ENCODE measurements at places on chromosomes 12 and 14.

- no peak for DNase-seq
These were observed 233.4 kb downstream of the MSRB3 start for GRCh38 chr12:65511912-65512311.

DNA sequence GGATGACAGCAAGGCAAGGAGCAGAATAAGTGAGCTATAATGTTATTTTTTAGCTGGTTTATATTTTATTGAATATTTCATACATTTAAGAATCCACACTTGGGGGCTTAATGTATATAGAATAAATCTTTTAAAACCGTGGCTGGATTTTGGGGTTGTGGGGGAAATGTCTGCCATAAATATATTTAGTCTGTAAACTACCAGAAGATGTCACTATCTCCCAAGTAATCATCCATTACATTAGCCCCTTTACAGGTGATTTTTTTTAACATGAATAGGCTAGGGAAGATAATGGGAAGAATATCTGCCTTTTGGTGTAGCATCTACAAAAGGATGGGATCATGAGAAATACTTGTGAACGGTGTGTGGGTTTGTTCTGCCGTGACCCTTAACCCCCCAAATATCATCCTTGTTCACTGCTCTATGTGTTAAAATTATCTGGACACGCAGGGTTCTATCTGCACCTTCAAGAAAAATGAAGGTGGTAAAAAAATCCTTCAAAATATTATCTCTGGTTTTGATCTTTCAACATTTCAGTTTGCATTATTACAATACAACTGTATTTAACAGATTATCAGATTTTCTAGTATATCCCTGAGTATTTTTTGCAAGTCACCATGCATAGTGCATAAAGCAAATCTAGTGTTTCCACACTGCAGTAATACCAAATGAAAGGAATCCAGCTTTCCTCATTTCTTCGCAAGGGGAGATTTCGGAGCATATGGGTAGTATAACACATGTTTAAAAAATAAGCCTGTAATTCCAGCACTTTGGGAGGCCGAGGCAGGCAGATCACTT, 8.0 kb upstream of the SLC17A8 start:
- no peak for DNase-seq

GRCh38 chr12:117036046-117036445, 63.2 kb downstream of the TESC start:
- DNase-seq, result no peak

- no peak for DNase-seq
These were observed 44.3 kb upstream of the TRIM9 start for GRCh38 chr14:51139121-51139681.

GRCh38 chr14:93368996-93369712, 22.2 kb downstream of the COX8C start:
- DNase-seq, result no peak

GRCh38 chr12:127214186-127214585, 1052.8 kb upstream of the TMEM132C start:
- DNase-seq, result no peak

DNA sequence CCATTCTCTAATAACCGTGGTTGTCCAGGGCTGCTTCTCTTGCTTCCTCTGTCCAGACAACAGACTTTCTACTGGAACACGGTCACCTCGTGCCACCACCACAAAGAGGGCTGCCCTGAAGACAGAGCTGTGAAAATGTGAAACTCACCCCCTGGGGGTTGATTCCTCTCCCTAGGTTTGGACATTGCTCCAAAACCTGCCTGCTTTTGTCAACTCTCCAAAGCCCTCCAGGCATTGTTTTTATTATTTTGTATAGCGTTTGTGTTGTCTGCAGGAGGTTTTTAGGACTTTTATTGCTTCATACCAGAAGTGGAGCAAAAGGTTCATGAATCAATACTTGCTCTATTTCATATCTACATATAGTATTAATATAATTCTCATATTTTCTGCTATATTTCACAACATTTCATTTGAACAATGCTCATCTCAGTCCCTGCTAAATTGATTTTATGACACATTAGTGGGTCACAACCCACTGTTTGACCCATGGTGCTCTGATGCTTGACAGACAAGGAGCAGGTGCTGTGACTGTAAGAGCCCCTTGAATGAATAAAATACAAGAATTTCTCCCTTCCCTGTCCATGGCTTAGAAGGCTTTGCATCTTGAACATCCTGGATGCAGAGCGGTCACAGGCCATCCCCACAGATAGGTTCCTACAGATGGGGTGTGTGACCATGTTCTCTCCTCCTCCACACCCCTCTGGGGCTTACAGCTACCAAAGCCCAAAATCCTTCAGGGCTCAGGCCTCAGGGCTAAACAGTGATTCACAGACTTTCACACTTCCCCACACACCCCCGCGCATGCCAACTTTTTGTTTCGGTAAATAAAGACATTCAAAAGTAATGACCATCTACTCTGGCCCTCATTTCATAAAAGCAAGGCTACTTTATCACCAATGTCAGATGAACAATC, 20.6 kb upstream of the EML1 start:
- DNase-seq, result no peak

DNA sequence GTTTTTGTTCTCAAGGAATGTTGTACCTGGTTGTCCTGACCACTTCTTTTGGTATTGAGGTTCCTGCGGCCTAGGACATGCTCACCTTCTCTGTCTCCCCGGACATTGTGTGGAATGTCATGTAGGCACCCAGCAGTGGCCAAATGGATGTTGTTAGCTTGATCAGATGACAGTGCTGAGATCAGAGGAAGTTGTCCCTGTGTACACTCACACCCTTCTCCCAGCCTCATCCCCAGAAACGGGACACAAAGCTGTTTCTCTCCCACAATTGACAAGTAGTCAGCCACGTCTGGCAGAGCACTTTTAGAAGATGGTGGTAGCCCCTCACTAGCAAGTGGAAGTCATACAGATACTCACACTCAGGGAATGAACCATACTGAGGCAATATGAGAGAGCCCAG, 3.0 kb downstream of the PLEKHH1 start:
- DNase-seq, result no peak

- no peak for DNase-seq
These were observed 119.2 kb downstream of the FIGNL2 start for GRCh38 chr12:51729331-51729730.

DNA sequence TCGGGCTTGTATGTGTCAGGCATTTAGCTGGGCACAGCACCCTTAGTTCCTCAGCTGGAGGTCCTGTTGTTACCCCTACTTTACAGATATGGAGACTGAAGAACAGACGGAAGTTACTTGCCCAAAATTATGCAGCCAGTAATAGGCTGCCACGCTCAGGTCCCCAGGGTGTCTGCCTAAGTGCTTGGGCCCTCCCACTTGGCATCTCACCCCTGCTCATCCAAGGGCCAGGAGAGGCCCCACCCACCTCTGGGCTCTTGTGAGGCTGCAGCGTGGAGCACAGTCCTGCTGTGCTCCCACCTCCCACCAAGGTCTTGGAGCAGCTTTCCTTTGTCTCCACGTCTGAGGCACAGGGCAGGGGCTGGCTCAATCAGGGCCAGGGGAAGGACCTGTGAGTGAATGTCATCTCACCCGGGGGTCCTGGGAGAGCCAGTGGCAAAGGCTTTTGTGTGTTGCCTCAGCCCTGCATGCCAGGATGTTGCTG, 64.6 kb downstream of the BEGAIN start:
- no peak for DNase-seq

DNA sequence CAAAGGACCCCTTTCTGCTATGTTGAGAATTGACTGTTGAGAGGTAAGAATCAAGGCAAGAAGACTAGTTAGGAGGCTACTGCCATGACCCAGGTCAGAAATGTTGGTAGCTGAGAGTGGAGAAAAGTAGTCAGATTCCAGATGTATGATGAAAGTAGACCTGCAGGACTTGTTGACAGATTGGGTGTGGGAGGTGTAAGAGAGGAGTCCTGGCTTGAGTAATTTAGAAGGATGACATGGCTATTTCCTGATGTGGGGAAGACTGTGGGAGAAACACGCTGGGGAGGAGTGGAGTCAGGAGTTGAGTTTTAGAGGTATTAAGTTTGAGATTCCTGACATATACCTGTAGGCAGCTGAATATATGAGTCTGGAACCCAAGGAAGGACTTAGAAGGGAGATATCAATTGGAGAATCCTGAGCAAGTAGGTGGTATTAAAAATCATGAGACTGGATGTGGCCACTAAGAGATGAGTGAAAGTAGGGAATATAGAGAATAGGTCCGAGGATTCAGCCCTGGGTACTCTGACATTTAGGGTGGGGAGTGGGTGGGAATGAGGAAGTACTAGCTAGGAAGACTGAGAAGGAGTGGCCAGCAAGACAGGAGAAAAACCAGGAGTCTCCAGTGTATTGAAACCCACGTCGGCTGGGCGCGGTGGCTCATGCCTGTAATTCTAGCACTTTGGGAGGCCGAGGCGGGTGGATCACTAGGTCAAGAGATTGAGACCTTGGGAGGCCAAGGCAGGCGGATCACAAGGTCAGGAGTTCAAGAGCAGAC, 12.6 kb upstream of the DDX47 start:
- DNase-seq, result no peak

DNA sequence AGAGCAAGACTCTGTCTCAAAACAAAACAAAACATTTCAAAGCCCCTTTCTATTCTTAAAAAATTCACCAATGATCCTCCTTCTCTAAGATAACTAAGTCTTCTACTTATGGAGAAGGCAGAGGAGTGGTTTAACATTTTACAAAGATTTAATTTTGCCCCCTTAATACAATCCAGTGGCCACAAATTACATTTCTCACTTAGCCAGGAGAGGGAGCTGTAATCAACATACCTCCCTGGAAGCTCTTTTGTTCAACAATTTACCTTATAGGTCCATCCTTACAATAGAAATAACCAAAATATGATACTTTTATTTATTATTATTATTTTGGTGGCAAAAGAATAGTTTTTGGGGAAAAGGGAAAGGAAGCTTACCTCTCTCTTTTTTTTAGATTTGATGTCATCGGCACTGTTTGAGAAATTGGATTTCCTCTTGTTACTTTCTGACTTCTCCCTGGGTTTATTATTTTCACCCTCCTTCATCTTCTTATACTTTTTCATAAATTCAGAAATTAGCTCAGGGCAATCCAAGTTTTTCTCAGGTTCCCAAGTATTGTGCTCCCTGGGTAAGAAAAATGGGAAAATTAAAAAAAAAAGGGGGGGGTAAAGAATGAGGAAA, 28.1 kb downstream of the CBX5 start:
- DNase-seq, result no peak

GRCh38 chr12:12673296-12673695, 22.7 kb downstream of the GPR19 start:
- DNase-seq, result no peak

GRCh38 chr12:124389138-124389724, 94.3 kb downstream of the RFLNA start:
- DNase-seq, result peak; percentile 41

DNA sequence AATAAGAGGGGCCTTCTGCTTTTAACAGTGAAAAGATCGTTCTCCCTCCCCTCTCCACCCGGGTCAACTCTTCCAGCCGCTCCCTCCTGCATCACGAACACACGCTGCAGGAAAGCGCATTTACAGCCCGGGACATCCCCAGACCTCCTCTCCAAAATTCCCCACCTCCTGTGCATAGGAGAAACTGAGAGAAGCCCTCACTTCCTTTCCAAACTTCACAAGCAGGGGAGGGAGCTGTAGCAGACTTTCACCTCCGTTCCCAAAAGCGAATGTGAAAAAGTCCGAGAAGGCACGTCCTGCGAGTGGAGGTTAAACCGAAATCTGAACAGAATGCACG, 513 bp downstream of the BCAT1 start:
- peak; percentile 19 for DNase-seq

- no peak for DNase-seq
These were observed 8.8 kb downstream of the SPTSSA start for GRCh38 chr14:34453226-34453625.

- no peak for DNase-seq
These were observed 39.0 kb downstream of the PLXNC1 start for GRCh38 chr12:94187361-94187760.

DNA sequence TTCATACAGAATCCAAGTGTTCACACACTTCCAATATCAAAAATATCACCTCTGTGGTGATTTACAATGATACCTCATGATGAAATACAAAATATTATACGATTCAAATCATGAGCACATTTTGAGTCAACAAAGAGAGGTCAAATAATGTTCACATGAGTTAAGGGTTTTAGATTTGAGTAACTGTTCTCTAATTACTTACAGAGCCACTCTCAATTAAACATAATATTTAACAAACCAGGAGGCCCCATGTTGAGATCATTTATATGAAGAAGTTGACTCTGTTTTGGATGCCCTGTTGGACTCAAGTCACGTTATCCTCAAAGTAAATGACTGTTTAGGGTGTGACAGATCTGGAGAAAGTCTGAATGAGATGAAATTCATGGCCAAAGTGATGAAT, 53.5 kb downstream of the NUAK1 start:
- no peak for DNase-seq

DNA sequence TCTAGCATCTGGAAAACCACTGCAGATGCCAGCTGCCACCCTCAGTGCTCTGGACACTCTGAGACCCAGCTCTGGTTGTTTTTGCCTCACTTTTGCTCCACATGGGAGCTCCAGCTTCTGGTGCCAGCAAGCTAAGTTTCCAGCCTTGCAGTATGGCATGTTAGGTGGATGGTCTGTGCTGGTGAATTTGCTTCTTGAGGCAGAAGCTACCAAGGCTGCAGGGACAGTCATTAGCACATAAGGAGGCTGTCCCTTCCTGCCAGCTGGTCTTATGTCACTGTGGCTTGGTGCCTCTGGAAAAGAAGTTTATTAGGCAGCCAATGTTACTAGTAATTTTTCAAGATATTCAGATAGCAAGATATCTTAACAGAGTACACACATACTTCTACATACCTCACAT, 64.2 kb upstream of the CSRP2 start:
- no peak for DNase-seq

- DNase-seq, result no peak
These were observed 498.3 kb downstream of the KCNH5 start for GRCh38 chr14:62546862-62547474.

DNA sequence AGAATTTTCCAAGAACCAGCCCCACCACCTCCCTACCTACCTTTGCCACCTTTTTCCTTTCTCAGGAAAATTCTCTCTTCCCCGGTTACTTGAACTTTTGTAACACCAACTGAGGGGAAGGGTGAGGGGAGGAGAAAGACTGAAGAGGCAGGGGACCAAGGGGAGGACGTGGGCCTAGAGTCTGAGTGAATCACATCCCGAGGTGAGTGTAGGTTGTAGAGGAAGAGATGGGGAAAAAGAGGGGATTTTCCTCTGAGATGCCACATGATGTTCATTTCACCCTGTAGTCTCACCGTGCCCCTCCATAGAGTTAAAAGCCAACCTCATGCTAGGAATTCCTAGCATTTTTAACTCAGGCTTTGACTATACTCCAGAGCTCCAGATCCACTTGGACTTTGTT, 311.8 kb downstream of the RPAP3 start:
- DNase-seq, result no peak

- DNase-seq, result no peak
These were observed 718.0 kb downstream of the C12orf50 start for GRCh38 chr12:87311206-87311605.

DNA sequence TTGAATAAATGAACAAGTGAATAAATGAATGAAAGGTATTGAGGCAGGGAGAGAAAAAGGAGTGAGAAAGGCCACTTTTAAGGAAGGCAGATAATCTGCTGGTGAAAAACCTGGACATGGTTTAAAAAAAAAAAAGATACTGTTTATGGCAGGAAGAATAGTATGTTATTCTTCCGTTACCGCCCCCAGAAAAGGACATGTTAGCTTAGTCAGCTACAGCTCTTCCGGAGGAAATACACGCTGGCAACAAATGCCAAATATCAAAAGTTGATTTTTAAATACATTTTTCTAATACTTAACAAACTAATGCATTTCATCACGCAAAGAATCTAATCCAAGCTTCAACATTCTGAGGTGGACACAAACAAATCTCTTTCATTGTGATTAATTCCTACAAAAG, 43.2 kb downstream of the SLC5A8 start:
- no peak for DNase-seq

Measured in neural crest cell (in vitro differentiated cells).